HCT116 (cell line): ENCODE measurements at places on chromosomes 7 and 10. TPM values are rescaled to one million over a fixed set of nuclear protein-coding genes. Genes with fewer than 3 reads are reported as not detected.

- peak; percentile 44 for DNase-seq
These were observed 89.3 kb upstream of the PRKCQ start for GRCh38 chr10:6669269-6669859.

DNA sequence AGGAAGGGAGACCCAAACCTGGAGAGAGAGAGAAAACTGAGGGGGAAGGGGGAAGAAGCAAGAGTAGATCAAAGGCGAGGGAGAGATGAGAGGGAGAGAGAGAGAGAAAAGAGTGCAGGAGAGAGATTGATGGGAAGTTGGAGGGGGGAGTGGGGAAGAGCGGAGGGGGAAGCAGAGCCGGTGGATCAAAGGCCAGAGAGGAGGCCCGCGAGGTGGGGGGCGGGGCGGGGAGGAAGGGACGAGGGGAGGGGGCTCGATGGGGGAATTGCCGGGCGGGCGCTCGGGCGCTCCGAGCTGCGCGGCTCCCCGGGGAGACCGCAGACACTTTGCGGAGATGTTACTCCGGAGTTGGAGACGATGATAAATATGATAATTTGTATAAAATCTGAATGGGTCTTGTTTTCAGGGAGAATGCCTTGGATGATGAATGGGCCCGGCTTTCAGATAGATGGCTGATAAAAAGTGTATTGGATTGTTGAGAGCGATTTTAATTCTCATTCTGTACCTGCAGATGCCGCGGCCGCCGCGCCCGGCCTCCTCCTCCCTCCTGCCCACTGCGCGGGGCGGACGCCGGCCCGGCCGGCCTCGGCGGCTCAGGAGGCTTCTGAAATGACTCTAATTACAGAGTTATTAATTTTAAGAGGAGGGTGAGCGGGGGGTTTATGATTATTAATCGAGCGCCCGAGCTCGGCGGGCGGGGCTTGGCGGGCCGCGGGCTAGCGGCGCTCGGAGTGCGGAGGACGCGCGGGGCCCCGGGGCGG, 21.4 kb upstream of the PAX2 start:
- no peak for DNase-seq

- no peak for DNase-seq
These were observed 30.3 kb downstream of the ZAN start for GRCh38 chr7:100763556-100764140.

DNA sequence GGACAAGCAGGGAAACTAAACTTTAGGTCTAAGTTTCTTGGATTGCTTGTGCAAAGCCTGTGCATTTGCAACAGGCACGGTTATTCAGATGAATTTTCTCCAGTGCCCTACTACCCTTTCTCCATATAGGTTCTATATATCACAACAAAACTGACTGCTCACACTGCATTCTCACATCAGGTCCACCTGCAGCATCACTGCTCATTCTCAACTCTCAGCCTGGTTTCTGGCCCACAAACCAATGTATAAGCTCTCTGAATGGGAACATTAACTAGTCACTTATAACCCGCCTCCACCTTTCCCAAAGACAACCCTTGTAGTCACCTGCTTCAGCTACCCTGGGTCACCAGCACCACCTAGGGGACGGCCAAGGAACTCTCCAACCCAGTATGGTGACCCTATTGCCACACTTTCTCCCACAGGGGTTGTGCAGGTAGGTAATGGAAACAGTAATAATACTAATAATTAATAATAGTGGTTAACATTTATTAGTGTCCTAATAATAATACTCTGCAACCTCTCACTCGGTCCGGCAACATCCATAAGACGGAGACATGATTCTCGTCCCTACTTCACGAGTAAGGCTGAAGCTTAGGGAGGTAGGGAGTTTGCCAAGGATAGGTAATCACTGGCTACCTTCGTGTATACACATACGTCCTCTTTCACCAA, 97.3 kb downstream of the CLEC2L start:
- peak; percentile 26 for DNase-seq

GRCh38 chr10:14858338-14858960, 20.2 kb upstream of the SUV39H2 start:
- no peak for DNase-seq

GRCh38 chr10:12852687-12853086, 148.8 kb downstream of the CCDC3 start:
- no peak for DNase-seq

- DNase-seq, result no peak
These were observed 14.2 kb upstream of the PDCD4 start for GRCh38 chr10:110857265-110858171.

- no peak for DNase-seq
These were observed 7.3 kb downstream of the SEPHS1 start for GRCh38 chr10:13340626-13341376.

- DNase-seq, result no peak
These were observed 74.1 kb upstream of the PARD3 start for GRCh38 chr10:34889004-34889869.

DNA sequence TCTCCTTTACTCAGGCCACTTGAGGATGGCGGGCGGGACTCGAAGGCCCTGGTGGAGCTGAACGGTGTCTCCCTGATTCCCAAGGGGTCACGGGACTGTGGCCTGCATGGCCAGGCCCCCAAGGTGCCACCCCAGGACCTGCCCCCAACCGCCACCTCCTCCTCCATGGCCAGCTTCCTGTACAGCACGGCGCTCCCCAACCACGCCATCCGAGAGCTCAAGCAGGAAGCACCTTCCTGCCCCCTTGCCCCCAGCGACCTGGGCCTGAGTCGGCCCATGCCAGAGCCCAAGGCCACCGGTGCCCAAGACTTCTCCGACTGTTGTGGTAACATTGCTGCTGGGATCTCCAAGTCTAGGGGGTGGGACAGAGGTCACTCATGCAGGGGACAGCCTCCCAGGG, 65.7 kb downstream of the GTF2IRD1 start:
- no peak for DNase-seq

DNA sequence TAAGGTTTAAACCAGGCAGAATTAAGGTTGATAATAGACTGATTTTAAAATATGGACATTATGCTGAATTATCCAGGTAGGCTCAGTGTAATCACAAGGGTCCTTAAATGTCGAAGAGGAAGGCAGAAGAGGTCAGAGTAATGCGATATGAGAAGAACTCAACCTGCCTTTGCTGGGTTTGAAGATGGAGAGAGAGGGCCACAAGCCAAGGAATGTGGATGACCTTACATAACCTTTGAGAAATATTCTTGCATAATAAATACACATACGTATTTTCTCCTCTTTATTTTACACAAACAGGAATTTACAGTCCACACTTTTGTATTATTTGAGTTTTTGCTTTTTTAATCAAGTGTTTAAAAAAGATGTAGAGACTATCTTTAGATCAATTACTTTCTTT, 88.5 kb downstream of the ST7 start:
- DNase-seq, result no peak

DNA sequence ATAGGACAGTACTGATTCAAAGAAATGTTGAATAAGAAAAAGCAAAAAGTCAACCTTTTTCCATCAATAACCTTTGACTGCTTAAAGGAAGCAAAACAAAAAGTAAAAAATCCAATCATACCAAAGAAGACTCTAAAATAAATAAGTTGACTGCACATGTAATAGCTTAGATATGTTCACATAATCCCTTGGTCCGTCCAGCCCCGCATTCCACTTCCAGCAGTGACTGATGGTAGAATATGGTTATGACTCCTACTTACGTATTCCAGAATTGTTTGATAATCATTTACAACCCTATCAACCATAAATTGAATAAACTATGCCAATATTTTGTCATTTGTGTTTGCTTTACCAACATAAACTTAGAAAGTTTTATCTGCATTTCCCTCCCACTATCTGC, 77.9 kb downstream of the CTNNA3 start:
- no peak for DNase-seq

GRCh38 chr10:111890046-111890445, 293.5 kb downstream of the GPAM start:
- DNase-seq, result no peak

DNA sequence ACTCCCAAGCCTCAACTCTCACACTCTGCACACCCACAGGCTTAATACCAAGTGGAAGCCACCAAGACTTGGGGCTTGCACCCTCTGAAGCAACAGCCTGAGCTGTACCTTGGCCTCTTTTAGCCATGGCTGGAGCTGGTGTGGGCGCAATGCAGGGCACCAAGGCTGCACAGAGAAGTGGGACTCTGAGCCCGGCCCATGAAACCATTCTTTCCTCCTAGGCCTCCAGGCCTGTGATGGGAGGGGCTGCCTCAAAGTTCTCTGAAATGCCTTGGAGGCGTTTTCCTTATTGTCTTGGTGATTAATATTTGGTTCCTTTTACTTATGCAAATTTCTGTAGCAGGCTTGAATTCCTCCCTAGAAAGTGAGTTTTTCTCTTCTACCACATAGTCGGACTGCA, 276.6 kb downstream of the PAXIP1 start:
- DNase-seq, result no peak

DNA sequence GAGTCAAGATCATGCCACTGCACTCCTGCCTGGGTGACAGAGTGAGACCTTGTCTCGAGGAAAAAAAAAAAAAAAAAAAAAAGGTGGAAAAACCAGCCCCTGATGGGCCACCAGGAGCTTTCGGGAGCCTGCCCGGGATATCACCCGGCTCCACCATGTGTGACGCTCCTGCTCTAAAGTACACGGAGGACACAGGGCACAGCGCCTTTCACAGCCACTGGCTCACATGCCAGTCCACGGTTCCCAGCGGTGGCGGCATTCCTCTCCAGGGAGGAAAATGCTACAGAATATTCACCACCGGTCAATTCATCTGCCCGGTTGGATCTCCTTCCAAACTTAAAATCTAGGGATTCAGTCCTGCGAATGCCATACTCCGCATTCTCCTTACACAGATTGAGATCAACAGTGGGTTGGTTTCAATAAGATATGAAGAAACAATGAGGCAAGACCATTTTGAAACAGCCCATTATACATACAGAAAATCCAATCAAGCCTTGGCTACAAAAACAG, 81.2 kb downstream of the CTBP2 start:
- no peak for DNase-seq

DNA sequence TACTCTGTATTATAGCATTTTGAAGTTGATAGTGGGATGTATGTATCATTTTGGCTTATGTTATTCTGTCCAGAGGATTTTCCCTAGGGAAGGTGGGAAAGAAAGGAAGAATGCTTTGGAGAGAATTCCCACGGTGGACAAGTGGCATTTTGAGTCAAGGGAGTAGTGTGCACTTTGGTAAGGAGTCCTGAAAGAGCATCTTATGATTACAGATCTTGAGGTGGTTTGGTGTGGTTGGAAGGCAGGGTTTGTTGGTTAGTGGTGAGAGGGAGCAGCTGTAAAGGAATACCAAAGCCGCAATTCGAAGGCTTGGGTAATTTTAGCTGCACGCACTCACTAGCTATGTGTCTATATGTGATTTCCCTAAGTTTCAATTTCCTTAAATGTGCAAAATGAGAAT, 16.1 kb downstream of the CCSER2 start:
- no peak for DNase-seq

- DNase-seq, result no peak
These were observed 1.4 kb downstream of the PODXL start for GRCh38 chr7:131554880-131555516.

GRCh38 chr7:77910124-77910523, 111.6 kb downstream of the PHTF2 start:
- DNase-seq, result no peak

DNA sequence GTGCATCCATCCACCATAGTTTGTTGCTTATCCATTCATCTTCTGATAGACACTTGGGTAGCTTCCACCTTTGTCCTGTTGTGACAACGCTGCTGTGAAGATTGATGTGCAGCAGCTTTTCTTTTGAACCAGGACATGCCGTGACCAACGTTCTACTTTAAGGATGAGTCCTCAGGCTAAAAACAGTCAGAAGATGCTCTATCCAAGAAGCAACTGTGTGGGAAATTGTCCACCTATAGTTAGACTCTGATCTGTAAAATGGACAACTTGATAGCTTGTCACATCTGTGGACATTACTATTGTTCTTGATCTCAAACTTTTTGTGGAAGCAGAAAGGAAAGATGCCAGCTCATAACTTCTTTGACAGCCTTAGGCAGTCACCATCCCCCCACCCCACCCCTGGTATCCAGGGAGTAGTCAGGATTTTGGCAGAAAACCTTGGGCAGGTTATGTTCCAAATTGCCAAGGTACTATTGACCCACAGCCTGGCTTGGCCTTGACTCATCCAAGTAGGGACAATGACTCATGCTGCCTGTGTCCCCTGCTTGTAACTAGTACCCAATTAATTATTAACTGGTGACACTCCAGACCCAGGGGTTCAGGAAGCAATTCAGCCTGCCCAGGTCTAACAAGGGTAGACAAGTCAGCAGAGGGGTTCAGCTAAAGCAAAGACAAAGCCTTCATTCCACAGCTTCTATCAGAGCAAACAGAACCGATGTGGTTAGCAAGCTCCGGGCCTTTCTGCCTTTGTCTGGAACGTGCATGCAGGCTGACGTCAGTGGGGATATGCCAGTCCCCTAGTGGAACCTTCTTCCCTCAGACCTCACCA, 99.6 kb upstream of the ANLN start:
- DNase-seq, result peak; percentile 74

DNA sequence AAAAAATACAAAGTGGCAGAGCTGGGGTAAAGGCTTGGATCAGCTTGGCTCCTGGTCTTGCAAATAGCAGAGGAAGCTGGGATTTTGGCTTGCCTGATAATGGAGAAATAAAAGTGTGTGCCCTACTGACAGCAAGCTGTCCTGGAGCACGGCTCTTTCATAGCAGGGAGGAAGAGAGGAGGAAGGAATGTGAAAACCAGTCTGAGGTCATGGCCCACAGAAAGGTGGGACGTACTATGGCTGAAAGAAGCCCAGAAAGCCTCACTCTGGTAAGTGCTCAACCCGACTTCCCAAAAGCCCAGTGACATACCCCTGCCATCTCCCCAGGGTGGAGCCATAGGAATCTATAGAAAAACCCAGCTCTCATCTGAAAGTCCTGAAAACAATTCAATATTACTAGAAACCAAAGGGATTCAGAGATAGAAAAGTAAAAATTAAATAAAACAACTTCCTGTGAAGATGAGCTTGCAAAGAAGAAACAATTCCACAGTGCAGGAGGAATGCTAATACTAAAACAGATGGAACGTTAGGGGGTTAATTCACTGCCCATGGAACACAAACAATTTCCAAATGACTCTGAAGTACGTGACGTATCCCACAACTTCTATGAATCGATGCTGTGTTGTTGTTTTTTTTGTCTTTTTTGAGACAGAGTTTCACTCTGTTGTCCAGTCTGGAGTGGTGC, 246.7 kb upstream of the PTN start:
- DNase-seq, result no peak

GRCh38 chr10:116723428-116724281, 18.7 kb downstream of the HSPA12A start:
- DNase-seq, result no peak

Gene EBF3
- 0.12 TPM for total RNA-seq

Gene ERCC6
- total RNA-seq, result 16.4 TPM

Gene SLC26A5
- 0.15 TPM for total RNA-seq

Gene GFRA1
- total RNA-seq, result 0.30 TPM

Gene TMEM254
- total RNA-seq, result 12.1 TPM

Gene APBB1IP
- total RNA-seq, result 0.27 TPM

Gene HABP2
- 0.20 TPM for total RNA-seq

Gene ADCY1
- total RNA-seq, result 0.05 TPM

Gene SLC39A12
- total RNA-seq, result not detected

Gene CALHM3
- 0.49 TPM for total RNA-seq

Gene WDFY4
- 0.22 TPM for total RNA-seq

Gene CALN1
- total RNA-seq, result 0.17 TPM
